Peyer's patch (tissue), 4 donors: ENCODE measurements at places on chromosomes 6 and 20.
A peak's percentile ranks its signal among the peaks of the same experiment; 100 is the strongest.

GRCh38 chr20:48492715-48493070 is 335.1 kb downstream of the PREX1 start:
- DNase-seq, result no peak

- DNase-seq, result no peak
Measured at GRCh38 chr20:44015733-44016103, 101.1 kb downstream of the TOX2 start.

GRCh38 chr20:1907586-1907985 is 12.4 kb downstream of the SIRPA start:
- no peak for DNase-seq

- DNase-seq, result no peak
Measured at GRCh38 chr6:85494547-85495536, 45.0 kb downstream of the NT5E start.

DNA sequence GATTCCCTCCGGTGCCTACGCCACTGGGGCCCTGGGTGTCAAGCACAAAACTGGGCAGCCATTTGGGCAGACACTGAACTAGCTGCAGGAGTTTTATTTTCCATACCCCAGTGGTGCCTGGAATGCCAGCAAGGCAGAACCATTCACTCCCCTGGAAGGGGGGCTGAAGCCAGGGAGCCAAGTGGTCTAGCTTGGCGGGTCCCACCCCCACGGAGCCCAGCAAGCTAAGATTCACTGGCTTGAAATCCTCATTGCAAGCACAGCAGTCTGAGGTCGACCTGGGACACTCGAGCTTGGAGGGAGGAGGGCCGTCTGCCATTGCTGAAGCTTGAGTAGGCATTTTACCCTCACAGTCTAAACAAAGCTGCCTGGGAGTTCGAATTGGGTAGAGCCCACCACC is 125.3 kb downstream of the FRK start:
- no peak for DNase-seq

DNA sequence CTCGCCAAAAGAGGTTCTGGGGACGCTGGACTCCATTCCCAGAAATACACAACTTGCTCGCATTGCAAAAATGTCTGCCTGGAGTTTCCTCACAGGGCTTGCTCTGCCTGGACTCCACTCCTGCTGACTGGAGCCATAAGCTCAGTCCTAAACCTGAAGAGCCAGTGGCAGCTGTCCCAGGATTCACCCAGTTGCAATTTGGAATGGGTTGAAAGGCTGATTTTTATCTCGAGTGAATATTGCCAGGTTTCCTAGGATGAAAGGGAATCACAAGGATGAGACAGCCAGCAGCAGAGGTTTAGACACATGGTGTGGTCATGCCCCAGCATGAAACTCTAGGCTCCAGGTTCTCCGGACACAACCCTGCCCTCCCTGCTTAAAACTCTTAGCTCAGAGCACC is 223.3 kb downstream of the BMP7 start:
- no peak for DNase-seq

DNA sequence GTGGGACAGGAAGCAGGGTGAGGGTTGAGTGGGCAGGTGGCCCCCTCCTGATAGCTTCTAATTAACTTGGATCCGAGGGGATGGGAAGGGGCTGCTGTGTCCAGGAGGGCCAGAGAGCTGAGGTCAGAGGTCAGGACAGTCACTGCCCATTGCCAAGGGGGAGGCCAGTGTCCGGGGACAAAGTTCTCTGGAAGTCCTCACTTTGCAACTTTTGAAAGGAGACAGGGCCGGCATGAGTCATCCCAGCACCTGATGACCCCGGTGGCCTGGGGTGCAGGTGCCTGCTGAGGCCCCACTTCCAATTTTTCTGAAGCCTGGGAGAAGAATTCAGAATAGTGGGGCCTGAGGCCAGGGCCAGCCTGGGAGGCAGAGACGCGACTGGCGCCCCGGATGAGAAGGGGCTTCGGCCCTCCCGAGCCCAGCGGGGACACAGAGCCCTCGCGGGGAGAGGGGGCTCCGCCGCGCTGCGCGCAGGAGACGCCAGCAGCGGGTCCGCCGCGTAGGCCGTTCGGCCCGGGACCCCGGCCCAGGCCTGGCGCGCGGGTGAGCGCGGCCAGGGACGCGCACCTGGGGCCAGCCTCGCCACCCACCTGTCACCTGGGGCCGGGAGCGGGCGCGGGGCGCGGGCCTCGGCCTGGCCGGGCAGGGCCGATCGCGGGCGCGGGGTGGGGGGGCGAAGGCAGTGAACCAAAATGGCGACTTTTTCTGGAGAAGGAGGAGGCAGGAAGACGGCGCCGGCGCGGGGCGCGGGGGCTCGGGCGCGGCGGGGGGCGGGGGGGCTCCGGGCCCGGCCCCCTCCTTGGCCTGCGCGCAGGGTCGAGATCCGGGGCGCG is 586 bp downstream of the ZNF512B start:
- DNase-seq, result peak; percentile 65

- DNase-seq, result no peak
Measured at GRCh38 chr6:169083508-169083874, 170.2 kb downstream of the THBS2 start.

- no peak for DNase-seq
Measured at GRCh38 chr6:144353871-144354314, 68.8 kb downstream of the UTRN start.

DNA sequence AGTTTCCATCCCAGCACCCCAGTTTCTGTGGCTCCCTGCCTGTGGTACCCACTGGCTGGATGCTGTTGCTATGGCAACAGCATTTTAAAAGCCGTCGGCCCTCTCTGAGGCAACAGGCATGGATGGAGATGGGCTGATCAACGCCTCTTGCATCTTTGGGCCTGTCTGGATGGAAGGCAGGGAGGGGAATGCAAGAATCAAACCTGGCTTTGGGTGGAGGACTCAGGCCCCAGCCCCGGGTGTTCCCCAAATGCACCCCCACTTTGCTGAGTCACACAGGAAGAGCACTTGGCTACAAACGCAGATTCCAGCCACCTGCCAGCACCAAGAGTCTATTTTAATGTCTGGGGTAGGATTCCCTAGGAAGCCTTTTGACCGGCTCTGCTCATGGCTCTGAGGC is 45.7 kb upstream of the TGM2 start:
- DNase-seq, result no peak
